Colonic mucosa (tissue), 4 donors: ENCODE measurements at places on chromosomes 6 and 20. TPM values are rescaled to one million over a fixed set of nuclear protein-coding genes. Genes with fewer than 3 reads are reported as not detected.

B3GAT2 gene
- total RNA-seq, result not detected

ERVFRD-1 gene
- total RNA-seq, result 0.10 TPM

MTFR2 gene
- total RNA-seq, result 9.8 TPM

DZANK1 gene
- 1.4 TPM for total RNA-seq

NELFE gene
- total RNA-seq, result 55.6 TPM

RNF146 gene
- 24.3 TPM for total RNA-seq

GNAS-AS1 gene
- total RNA-seq, result 1.7 TPM

TFB1M gene
- 27.9 TPM for total RNA-seq
